Inflammatory macrophage treated with lipopolysaccharide for 1 hour (primary cell): ENCODE measurements at places on chromosomes 4 and X.

DNA sequence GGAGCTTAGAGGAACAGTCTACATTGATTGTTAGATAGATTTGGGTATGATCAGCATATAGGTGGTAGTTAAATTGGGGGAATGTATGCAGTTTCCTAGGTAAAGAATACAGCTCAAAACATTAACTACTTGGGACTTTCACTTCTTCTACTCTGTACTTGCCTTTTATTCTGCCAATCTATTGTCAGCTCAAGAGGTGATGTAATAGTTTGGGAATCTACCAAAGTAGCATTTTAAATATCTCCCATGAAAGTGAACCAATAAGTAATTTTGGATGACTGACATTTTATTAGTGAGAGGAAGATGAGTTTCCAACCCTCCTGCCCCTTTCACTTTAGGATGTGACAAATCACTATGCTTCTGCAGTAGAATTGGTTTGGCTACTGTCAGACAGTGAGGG lies 43.4 kb downstream of the NUDT6 start:
- no peak for DNase-seq

GRCh38 chr4:63693321-63693720 lies 715.9 kb downstream of the TECRL start:
- DNase-seq: no peak

GRCh38 chr4:92657695-92658094 lies 353.9 kb downstream of the GRID2 start:
- DNase-seq: no peak

DNA sequence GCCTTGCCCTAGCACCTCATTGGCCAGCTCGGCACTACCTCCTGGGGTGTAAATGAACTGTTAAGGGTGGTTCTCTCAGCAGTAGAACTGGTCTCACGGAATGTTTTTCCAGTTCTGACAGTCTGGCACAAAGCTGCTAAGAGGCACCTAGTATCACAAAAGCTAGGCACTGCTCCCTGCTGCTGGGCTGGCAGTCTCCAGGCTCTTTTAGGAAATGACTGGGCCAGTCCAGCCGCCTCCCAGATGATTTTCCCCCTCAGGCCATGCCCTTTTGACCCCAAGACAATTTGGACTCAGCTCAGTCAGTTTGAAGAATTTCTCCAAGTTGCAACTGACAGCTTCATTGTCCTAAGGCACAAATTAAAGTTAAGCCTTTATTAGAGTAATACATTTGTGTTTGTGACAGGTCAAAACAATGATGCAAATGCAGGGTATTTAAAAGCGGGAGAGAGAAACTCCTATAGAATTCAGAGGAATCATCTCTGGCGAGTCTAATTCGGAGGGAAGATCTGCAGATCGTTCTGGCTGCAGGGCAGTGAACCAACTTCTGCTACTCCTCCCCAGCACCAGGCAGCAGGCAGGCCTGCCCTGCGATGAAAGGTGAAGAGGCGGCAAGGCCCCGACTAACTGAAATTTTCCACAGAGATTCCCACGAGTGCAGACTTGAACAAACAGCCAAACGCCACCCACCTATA lies 7.9 kb downstream of the FRMD7 start:
- no peak for DNase-seq

- no peak for DNase-seq
Observed at GRCh38 chr4:153676486-153676885, 7.6 kb upstream of the TLR2 start.

DNA sequence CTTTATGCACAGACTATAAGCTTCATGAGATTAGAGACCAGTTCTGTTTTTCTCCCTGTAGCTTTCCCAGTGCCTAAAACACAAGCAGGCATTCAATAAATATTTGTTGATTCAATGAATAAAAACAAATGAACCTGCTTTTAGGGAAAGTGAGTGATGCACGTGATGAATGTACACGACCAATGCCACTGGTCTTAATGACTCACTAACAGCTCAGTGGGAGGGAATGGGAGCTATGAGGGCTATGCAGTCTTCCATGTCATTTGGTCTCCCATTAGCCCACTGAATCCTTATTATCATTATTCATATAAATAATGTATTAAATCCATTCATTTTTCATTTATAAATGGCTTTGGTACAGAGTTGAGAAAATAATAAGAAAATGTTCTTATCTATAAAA lies 247.4 kb downstream of the FBXO8 start:
- no peak for DNase-seq

- DNase-seq: no peak
Observed at GRCh38 chr4:124449881-124450280, 262.7 kb downstream of the ANKRD50 start.

DNA sequence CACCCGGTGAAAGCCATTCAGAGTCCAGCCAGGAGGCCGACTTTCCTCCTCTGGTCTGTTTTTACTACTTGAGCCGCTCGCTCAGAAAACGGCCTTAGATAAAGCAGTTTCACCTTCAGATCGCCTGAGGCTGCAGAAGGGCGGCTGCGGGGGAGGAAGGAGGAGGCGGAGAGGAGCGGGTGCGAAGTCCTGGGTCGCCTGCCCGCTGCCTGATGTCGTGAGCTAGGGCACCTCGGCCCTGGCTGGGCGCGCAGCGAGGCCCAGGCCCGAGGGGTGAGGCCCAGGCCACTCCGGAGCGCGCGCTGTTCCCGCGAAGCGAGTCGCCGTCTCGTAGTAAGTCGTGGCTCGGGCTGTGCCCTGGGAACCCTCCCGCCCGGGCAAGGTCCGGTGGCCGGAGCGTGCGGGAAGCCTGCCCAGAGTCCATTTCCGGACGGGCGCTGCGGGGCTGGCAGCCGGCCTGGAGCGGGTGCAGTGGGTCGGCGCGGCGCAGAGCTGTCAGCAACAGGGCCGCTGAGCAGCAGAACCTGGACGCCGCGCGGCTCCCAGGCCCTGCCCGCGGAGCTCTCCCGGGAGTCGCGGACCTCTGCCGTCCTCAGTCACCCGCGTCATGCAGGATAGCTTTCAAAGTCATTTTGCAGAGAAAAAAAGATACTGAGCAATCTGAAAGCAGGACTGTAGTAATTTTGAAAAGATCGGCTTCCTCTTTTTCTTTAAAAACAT lies 18.6 kb downstream of the TRIM2 start:
- peak; percentile 33 for DNase-seq

- DNase-seq: peak; percentile 27
Observed at GRCh38 chrX:1484638-1485019, 31.9 kb upstream of the ASMTL start.

- DNase-seq: no peak
Observed at GRCh38 chr4:54224996-54225597, 4.0 kb upstream of the PDGFRA start.

DNA sequence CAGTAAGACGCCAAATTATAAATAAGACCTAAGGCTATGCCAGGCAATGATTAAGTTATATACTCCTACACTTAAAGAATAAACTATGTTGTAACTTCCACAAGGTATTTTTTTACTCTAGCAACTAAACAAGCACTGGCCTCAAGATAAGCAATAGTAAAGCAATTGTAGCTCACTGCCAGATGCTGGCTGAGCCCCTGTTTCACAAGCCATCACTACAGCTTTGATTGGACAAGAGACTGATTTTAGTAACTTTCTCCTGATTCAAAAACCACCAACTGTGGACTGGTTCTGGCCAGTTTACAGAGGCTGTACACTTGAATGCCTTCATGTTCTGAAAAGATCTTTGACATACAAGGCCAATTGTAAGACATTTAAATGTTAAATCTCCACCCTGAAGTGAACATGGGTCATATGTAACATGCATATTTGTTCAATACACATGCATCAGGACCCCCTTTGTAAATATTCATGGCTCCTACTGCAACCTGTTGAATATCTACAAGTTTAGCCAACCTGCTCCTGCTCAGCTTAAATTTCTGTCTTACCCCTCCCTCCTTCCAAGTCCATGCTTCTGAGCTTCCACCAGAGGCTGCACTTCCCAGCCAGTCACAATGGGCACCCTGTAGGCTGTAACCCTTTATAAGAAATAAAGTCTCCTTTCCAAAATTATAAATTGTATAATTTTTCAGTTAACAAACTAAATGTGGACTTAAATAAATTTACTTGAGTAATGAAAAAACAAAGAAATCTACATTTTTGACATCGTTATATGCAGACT lies 423.6 kb downstream of the ANKRD50 start:
- no peak for DNase-seq

- DNase-seq: no peak
Observed at GRCh38 chrX:111560801-111561200, 49.4 kb downstream of the SERTM2 start.

- peak; percentile 28 for DNase-seq
Observed at GRCh38 chrX:9055354-9055753, 21.4 kb upstream of the FAM9B start.

DNA sequence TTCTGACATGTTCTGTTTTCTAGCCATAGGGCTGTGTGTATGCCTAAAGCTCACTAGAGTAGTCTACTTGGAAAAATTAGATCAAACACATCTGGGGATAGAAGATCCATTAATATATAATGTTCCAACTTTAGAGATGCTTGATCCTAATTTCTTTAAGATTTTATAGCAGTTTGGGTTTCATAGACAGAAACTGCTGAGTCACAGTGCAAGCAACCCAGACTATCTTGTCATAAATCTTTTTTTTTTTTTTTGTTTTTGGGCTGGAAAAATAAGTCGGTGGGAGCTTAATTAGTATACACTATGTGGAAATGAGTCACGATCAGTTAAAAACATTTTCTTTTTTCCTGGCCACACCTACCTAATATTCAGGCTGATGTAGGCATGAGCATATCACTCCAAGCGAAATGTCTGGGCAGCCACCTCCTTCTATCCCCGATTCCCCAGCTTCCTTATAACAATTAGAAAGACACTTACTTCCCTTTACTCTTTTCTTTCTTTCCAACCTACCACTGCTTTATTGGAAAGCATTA lies 58.2 kb upstream of the CASK start:
- no peak for DNase-seq

- DNase-seq: no peak
Observed at GRCh38 chrX:114797494-114797893, 213.6 kb downstream of the HTR2C start.
